ENCODE measurements at places on chromosomes 16 and 17. TPM values are rescaled to one million over a fixed set of nuclear protein-coding genes. Genes with fewer than 3 reads are reported as not detected.

Gene TMEM204
- 20.2 TPM for total RNA-seq

DNA sequence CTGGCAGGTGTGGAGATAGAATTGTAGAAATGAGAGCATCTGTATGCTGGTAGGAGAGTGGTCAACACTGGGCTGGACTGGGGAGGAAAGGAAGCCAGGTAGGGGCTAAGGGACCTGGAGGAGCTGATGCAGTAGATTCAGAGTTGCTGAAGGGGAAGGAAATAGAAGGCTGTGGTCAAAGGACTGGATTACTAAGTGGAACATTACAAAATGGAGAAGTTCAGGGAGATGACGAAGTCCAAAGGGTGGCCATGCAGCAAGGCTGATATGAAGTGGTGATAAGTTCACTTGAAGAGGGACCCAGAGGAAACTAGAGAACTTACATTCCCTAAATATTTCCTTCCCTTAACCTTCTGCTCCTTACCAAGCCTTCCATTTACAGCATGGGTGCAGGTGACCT lies 8.6 kb upstream of the CCL2 start:
- peaks cover 13% of the 10 kb centered on the region for H3K4me1 ChIP-seq
- no peak for DNase-seq
- peak overlapping the region; percentile 28 for H3K27ac ChIP-seq

DNA sequence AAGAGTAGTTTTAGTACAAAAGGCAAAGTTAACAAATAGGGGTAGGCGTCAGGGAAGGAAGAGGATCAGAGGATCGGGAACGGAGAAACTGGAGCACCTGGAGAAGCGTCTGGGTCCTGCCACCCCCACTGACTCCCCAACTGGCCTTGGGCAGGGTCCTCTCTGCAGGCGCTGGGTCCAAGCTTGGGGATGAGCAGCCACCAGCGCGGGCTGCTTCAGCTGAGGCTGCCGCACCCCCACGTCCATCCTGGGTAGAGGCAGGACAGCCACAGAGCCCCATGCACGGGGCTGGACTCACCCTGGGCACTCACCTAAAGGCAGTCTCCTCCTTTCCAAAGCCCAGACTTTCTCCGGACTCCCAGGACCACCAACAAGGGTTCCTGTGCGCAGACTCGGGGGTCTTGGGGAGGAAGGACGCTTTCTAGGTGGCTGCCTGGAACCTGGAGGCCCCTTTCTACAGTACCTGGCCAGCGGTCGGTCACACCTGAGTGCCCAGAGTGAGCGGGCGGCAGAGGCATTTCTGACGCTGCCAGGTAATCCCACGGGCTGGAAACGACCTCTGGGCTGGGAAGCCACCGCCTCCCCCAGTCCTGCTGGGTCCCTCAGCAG lies 1.1 kb downstream of the HS3ST6 start:
- no peak for DNase-seq
- no peaks in the 10 kb centered on the region for H3K36me3 ChIP-seq
- H3K27me3 ChIP-seq: peaks cover 92% of the 10 kb centered on the region

GRCh38 chr16:2804728-2805127 lies 6.5 kb downstream of the PRSS41 start:
- H3K4me3 ChIP-seq: no peak overlapping the region
- H3K27me3 ChIP-seq: peaks cover 27% of the 10 kb centered on the region
- DNase-seq: no peak
- H3K4me1 ChIP-seq: no peaks in the 10 kb centered on the region
- H3K36me3 ChIP-seq: no peaks in the 10 kb centered on the region

GRCh38 chr16:19688396-19689024 lies 29.5 kb downstream of the KNOP1 start:
- H3K36me3 ChIP-seq: peaks cover 38% of the 10 kb centered on the region
- H3K27me3 ChIP-seq: no peaks in the 10 kb centered on the region
- H3K4me3 ChIP-seq: no peak overlapping the region
- no peak for DNase-seq

Gene RMI2
- 2.3 TPM for total RNA-seq
